ENCODE measurements at places on chromosomes 12 and 14.
A peak's percentile ranks its signal among the peaks of the same experiment; 100 is the strongest.

DNA sequence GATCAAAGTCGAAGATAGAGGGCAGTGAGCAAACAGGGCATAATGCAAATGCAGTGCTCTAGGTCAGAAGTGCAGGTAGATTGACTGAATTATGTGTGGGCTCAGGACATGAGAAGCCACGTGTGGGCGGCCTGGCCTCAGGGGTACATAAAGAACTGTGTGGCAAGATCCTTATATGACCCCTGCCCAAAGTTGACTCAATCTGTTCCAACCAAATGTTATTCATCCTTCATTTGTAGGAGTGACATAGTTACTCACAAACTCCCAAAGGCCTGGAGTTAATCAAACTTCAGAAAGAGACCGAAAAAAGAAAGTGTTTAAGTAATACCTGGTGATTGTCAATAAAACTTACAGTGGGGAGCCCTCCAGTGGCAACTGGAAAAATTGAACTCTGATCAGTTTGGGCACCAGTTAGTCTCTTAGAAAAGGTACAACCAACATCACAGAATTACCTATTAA, 150.4 kb upstream of the FAR2 start:
- DNase-seq: no peak

GRCh38 chr12:8603856-8604255, 8.8 kb downstream of the AICDA start:
- DNase-seq: no peak

DNA sequence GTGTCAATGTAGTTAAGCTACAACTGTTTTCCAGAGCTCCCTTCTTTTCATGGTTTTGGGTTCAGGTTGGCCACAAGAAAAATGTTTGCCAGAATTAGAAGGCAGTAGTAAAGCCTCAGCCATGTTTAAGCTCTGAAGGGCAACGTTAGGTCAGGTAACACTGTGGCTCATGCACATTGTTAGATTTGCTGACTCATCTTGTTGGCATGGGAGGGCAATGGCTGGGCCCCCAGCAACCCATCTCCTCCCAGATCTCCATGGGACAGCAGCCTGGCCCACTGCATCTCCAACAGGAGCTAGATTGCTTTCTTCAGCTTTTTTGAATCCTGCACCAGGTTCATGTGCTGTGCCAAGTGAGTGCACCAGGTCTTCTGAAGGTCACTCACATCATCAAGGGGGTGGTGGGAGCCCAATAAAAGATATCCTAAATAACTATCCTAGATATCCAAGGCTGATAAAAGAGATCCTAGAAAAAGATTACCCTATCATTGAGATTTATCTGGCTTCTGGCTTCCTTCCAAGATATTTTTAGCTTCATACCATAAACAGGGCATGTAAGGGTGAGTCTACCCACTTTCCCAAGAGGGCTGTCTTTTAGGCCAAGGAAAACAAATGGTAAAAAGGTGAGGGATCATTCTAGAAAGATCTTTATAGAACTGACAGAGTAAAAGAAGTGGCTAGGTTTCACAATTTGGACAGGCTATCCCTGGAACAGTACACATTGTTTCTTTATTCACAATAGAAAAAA, 28.9 kb downstream of the PTGER2 start:
- no peak for DNase-seq

DNA sequence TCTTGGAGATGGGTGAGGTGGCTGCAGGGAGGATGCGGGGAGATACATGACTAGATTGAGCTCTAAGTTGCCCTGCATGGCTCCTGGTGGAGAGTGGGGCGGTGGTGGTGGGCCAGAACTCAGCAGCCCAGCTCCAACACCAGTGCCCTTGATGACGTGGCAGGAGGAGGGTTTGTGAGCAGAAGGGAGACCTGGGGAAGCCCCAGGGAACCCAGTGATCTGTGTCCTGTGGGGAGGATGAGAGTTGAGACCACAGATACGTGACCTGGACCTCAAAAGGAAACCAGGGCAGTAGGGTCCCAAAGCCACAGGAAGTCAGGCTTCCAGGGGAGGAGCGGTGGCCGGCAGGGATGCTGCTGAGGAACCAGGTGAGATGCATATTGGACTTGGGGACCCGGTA, 989.1 kb upstream of the TMEM132C start:
- DNase-seq: no peak

DNA sequence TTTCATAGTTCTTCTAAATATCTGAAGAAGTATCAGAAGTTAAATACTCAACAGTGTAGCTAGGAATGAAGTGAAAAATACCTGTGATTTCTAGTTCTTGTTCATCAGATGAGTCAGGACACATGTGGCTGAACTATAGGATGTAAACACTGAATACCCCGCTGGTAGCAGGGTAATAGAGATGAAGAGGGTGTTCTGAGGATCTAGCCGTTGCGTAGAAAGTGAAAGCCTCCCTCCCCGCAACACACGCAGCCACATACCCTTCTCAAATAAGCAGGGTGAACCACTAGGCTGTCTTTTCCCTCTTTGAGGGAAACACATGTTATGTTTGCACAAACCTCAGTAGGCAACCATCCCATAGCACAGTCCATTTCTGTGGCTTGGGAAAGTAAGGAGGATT, 16.4 kb upstream of the RNASE12 start:
- DNase-seq: no peak

DNA sequence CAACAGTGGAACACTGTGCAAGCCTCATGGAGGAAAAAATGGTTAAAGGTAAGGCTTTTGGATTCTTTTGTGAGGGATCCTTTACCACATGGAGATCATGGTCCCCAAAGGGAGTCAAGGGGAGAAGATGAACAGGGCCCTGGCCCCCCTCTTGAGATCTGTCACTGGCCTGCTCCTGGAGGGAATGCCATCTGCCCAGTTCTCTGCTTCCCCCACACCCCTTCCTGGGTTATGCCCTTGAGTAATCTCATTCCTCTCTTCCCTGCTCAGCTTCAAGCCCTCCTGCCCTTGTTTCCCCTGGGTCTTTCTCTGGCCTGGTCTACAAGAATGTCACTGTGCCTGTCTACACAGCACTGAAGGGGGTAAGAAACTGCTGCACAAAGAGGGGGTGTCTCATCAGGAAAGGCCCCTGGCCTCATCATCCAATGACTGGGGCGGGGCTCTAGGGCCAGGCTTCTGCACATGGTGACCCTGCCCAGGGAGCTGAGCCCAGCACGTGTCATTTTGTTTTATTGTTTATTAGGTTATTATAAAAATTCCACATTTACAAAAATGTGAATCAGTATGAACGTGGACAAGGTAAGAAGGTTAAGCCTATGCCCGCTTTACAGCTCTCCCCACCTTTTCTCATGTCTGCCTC, 30.3 kb downstream of the PIGH start:
- DNase-seq: no peak

DNA sequence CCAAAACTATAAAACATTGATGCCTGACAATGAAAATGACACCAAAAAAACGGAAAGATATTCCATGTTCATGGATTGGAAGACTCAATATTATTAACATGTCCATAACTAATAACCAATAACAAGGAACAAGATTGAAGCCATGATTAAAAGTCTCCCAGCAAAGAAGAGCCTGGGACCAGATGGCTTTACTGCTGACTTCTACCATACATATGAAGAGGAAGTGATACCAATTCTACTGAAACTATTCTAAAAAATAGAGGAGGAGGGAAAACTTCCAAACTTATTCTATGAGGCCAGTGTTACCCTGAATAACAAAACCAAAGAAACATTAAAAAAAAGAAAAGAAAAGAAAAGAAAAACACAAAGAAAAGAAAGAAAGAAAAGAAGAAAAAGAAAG, 54.6 kb upstream of the ATF7IP start:
- no peak for DNase-seq

DNA sequence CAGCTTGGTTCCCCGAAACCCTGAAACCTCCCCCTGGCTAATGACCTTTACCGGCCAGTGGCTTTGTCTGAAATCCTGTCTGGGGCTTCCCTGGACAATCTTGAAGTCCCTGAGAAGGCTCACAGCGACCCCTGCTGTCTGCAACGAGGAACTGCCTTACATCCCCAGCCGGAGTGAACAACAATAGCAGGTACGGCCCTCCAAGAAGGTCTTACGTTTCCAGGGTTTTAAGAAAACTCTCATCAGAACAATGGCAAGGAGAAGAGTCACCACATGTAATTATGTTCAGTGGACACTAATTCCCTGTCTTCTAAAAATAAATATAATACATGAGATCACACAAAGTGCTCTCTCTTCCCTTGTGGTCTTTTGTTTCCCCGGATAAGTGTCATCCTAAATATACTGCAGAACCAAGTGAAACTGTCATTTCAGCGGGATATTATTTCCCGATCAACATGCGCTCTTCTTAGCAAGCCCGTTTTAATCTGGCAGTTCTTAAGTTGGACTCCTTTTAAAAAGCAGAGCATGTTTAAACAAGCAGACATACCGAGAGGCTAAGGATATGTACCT, 53.3 kb downstream of the RBM19 start:
- peak; percentile 83 for DNase-seq

DNA sequence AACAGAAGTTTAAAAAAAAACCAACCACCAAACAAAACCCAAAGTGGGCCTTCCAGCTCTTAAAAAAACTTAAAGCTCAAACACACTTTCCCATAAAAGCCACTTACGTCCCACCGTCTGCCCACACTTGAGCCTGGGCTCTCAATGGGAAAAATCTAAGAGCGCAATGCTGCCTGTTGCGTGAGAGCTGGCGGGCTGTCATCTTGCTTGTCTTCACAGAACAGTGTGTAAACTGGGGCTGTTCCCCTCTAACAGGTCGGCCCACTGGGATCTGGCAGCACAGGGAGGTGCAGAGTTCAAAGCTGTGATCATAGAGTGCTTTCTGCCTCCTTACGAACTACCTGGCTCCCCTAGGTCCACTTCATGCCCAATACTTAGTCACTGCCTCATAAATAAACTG, 80.0 kb downstream of the DICER1 start:
- DNase-seq: no peak

Measured in activated CD8-positive, alpha-beta memory T cell treated with anti-CD3 and anti-CD28 coated beads, Interleukin-2, amount 50 U/mL, for 48 hours (primary cell).